Hepatocyte (in vitro differentiated cells): ENCODE measurements at places on chromosomes 13 and 19. TPM values are rescaled to one million over a fixed set of nuclear protein-coding genes. Genes with fewer than 3 reads are reported as not detected.
A peak's percentile ranks its signal among the peaks of the same experiment; 100 is the strongest.

DNA sequence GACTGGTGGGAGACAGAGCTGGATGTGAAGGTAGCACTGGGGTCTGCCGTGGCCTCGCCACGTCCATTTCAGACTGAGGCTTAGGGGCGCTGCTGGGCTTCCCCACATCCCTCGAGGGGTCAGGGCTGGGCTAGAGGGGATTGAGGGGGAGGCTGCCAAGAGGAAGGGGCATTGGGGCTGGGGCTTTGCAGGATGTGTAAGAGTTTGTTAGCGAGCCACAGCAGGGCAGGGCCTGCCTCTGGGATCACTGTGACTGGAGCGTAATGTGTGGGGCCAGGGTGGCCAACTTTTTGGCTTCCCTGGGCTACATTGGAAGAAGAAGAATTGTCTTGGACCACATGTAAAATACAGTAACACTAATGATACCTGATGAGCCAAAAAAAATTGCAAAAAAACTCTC is 14.1 kb downstream of the ARID3A start:
- H3K4me1 ChIP-seq, result peaks cover 39% of the 10 kb centered on the region
- H3K36me3 ChIP-seq, result no peaks in the 10 kb centered on the region
- H3K27me3 ChIP-seq, result no peaks in the 10 kb centered on the region
- DNase-seq, result no peak
- peak overlapping the region; percentile 57 for H3K27ac ChIP-seq

DNA sequence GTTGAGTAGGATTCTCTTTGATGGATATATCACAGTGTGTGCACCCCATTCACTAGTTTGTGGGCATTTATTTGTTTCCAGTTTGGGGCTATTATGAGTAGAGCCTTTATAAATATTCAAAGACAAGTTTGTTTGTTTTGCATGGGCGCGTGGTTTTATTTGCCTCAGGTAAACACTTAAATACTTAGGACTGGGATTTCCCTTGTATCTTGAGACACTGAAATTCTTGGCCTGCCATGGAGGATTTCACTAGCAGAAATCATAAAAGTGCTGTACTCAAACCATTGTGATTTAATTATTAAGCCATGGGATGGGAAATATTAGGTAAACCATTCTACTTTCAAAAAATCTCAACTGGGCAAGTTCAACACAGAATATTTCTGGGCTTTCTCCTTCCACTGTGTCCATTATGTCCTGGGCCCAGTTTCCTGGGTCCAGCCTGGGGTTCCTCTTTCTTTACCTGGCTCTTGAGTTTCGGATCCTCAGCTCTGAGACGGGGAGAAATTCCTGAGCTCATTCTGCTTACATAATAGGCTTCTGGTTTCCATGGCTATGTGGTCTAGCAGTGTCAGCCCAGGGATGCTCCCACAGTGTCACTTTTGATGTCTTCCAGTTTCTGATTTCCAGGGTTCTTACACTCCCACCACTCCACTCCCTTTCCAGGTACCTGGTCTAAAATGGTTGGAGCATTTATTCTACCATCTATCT is 14.4 kb downstream of the MYO16 start:
- H3K4me1 ChIP-seq, result no peaks in the 10 kb centered on the region
- DNase-seq, result no peak
- H3K27ac ChIP-seq, result no peak overlapping the region
- H3K4me3 ChIP-seq, result no peak overlapping the region
- H3K36me3 ChIP-seq, result no peaks in the 10 kb centered on the region

GRCh38 chr13:114152831-114153371 is 20.5 kb upstream of the RASA3 start:
- no peaks in the 10 kb centered on the region for H3K27me3 ChIP-seq
- H3K36me3 ChIP-seq, result no peaks in the 10 kb centered on the region
- no peaks in the 10 kb centered on the region for H3K4me1 ChIP-seq
- DNase-seq, result peak; percentile 3

GRCh38 chr13:112966776-112967175 is 2.2 kb upstream of the MCF2L start:
- no peaks in the 10 kb centered on the region for H3K36me3 ChIP-seq
- no peak overlapping the region for H3K4me3 ChIP-seq
- no peaks in the 10 kb centered on the region for H3K27me3 ChIP-seq
- H3K4me1 ChIP-seq, result peaks cover 9% of the 10 kb centered on the region
- DNase-seq, result no peak

- no peak for DNase-seq
- H3K4me1 ChIP-seq, result no peaks in the 10 kb centered on the region
- H3K4me3 ChIP-seq, result no peak overlapping the region
These were observed 300.0 kb downstream of the SPRY2 start for GRCh38 chr13:80040981-80041317.

Gene ZNF627
- total RNA-seq, result 20.7 and 21.2 TPM in 2 replicates
